ENCODE measurements at places on chromosomes 11 and 22.

GRCh38 chr11:69657911-69658625 is 17.1 kb downstream of the LTO1 start:
- DNase-seq, result no peak

DNA sequence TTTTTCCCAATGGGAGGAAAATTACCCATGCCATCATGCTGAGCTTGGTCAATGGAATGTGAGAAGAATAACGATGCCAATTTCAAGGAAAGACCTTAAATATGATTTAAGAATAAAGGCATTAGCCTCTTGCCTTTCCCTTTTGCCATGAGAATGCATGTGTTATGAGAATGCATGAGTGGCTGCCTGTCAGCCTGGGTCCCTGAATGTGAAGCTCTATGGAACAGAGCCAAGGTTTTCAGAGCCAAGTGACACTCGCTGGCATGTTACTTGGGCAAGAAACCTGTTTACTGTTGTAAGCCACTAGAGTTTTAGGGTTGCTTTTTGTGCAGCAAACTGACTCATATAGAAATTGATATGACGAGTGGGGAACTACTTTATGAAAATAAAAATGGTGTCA is 75.7 kb downstream of the JRKL start:
- no peak for DNase-seq

DNA sequence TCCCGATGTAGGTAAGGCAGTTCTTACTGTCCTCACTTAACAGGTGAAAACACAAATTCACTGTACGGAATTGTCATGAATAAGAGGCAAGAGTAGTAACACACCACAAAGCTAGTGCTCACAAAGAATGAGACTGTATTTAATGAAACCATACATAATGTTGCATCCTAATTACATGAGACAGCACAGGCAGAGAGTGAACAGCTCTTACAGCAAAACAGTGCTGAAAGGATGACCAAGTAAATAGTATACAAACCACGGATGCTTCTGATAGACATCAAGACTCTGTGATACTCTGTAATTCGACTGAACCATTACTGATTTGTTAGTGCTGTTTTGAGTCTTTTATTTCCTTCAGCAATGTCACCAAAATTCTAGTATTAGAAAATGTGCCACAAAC is 282.3 kb downstream of the TTC28 start:
- no peak for DNase-seq

DNA sequence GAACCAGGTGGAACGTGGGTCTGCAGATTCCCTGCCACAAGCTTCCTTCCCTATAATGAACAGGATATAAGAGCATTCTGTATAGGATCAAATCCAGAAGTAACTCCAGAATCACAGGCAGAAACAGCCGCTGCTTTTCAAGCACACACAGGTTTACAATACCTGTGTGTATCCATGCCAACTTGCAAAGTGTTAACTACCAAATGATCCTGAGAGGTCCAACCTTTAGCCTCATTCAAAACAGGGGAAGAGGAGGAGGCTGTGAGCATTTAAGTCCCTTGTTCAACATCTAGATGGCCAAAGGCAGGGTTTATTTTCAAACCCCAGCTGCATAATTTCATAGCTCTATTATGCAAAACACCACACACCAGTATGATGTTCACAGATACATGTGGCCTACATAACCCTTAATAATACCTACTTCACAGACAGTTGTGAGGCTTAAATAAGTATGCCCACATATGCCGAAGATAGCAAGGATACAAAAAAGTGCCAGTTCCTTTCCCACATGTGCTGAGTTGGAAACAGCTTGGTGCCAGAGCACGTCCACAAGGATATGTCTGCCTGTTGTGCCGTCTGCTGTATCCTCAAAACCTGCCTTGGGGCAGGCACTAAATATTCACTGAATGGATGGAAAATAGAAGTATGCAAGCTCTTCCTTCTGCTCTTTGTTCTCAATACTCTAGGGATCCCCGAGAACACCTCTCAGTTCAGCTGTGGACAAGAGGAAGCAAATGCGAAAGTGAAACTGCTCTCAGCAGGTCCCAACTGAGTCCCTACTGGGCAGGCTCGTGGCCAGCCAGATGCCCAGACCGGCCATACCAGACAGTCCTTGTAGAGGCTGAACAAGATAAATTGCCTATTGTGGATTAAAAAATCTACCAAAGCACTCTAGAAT is 66.8 kb downstream of the LARGE1 start:
- no peak for DNase-seq

DNA sequence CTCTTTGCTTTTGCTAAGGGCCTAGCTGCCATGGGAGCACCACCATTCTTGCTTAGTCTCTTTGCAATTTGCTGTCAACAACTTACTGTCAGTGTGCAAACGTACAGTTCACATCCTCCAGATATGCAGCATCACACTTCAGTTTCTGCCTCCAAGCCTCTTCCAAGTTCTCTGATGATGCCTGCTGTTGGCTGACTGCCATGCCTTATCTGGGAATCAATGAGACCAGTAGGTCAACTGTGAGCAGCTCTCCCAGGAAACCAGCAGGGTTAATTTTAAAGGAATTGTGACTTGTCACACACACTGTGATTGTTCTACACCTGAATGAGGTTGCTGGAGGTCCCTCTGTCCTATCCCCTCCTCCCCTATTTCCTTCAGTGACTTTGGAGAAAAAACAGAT is 56.0 kb downstream of the COPB1 start:
- no peak for DNase-seq

- DNase-seq, result no peak
Measured at GRCh38 chr11:87190071-87190470, 152.3 kb downstream of the TMEM135 start.

DNA sequence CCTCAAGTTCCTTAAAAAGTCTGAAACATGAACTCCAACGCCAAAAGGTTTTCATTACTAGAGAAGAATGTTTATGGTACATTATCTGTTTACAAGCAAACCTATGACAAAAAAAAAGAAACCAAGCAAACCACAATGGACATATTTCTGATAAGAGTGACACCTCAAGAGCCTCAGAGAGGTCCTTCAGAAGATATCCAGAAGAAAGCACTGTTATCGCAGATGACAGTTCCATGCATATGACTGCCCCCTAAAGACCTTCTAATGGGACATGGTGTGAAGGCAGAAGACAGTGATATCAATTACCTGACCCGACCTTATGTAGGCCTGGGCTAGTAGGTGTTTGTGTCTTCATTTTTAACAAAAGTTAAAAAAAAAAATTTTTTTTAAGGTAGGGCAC is 3.1 kb downstream of the HDHD5 start:
- no peak for DNase-seq

- DNase-seq, result no peak
Measured at GRCh38 chr11:15185021-15185420, 70.3 kb downstream of the INSC start.

DNA sequence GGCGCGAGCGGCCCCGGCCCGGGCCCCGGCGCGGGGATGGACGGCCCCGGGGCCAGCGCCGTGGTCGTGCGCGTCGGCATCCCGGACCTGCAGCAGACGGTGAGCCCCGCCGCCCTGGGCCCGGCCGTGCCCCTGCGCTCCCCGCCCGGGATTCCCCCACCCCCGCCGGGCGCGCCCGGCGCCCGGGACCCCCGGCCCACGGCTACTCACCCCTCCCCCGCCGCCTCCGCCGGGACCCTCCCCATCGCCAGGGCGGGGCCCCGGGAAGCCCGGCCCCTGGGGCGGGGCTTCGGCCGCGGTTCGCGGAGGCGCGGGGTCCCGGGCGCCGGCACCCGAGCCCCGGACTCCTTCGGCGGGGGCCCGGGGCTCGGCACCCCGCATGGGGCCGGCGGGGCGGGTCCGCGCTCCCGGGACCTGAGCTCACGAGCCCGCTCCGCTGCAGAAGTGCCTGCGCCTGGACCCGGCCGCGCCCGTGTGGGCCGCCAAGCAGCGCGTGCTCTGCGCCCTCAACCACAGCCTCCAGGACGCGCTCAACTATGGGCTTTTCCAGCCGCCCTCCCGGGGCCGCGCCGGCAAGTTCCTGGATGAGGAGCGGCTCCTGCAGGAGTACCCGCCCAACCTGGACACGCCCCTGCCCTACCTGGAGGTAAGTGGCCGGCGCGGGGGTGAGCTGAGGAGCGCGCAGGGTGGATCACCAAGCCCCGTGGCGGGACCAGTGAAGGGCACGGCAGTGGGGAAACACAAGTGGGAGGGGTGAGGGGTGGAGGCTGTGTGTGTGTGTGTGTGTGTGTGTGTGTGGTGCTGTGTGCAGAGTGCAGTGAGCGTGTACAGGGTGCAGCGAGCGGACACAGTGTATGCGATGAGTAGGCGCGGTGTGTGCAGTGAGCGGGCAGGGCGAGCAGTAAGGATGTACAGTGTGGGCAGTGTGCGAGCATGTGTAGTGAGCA is 2.3 kb downstream of the SHANK3 start:
- no peak for DNase-seq

DNA sequence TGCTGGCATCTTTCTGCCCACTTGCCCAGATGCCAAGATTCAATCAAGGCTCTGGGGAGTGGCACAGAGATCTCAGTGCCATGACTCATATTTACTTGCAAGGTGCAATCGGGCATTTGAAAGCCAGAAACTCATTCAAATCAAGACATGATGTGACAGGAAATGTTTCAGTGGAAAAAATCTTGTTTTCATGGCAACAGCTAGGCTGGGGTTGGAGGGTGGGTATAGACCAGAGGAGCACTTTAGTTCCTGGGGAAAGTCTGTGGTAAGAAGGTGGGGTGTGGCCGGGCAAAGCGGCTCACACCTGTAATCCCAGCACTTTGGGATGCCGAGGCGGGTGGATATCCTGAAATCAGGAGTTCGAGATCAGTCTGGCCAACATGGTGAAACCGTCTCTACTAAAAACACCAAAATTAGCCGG is 1.2 kb downstream of the MAJIN start:
- DNase-seq, result no peak

- DNase-seq, result no peak
Measured at GRCh38 chr11:2945757-2946287, 16.6 kb upstream of the PHLDA2 start.

DNA sequence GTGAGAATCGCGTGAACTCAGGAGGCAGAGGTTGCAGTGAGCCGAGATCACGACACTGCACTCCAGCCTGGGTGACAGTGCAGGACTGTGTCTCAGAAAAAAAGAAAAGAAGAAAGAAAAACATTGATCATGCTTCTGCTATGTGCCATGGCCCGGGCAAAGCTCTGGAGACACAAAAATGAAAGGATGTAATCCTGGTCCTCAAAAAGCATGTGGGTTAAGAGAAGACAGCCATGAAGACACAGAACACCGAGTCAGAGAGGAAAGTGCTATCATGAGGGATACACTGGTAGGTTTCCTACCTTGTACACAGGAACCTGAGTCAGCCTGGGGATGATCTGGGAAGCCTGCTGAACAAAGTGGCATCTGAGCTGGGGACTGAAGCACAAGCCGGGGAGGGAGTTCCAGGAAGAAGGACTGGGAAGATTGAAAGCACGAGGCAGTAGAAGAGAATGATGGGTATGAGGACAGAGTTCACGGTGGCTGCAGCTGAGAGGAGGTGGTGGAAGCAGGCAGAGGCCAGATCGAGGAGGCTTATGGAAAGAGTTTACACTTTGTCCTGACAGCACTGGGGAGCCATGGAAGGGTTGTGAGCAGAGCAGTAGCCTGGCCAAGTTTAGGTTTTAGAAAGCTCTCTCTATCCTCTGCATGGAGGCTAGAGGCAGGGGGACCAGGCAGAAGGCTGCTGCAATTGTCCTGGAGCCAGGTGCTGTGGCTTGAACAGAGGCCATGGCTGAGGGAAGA is 9.9 kb upstream of the MAFF start:
- DNase-seq, result no peak

- DNase-seq, result no peak
Measured at GRCh38 chr11:13329670-13330356, 52.2 kb downstream of the BMAL1 start.

DNA sequence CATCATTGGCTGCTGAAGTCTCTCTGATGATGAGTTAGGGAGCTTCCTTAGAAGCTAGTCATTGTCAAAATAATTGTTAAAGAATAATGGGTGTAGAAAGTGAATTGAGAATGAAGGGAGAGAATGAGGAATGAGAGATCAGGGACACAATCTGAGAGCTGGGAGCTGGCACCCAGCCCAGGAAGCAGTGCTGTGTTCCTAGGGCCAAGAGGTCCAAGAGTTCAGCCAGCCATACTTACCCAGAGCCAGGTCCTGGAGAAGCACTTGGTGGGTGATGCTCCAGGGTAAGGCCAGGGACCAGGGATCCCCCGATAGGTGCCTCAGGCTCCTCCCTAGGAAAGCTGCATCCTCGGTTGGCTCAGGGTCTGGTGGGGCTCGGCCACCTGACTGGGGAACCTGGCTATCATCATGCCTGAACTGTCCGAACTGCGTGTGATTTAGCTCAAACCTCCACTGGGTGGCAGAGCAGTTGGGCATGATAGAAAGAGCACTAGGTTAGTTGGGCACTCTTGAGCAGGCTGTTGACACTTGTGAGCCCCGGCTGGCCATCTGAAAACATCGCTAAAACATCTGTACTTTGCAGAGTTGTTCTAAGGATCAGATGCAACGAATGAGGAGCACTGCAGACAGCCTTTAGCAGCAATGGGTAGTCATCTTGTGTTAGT is 123.9 kb upstream of the NCAM1 start:
- DNase-seq, result no peak

DNA sequence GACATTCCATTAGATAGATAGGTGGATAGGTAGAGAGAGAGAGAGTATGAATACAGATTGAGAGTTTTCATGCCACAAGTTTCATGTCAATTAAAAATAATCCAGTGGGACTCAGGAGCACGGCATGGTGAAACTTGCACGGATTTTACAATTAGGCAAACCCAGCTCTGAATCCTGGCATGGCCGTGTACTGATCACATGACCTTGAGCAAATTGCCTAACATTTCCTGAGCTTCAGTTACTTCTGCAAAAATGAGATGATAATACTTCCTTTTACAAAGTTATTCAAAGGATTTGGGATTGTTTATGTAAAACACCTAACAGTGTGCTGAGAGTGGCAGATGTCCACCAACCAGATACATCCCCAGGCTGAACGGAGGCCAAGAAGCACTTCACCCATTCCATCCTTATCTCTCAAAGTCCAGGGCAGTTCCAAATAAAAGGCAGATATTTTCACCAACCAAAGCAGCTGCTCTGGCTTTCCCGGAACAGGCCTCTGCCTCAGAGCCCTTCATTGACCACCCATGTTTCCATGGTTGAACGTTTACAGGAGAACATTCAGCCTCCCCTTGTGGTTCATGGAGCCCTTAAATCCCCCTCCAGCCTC is 17.9 kb downstream of the APLNR start:
- no peak for DNase-seq

- DNase-seq, result no peak
Measured at GRCh38 chr11:124897674-124898262, at the start of gene ROBO4. ROBO4 (minus strand) TSS chr11:124897865; CDS start chr11:124897795, 70 bp downstream.

DNA sequence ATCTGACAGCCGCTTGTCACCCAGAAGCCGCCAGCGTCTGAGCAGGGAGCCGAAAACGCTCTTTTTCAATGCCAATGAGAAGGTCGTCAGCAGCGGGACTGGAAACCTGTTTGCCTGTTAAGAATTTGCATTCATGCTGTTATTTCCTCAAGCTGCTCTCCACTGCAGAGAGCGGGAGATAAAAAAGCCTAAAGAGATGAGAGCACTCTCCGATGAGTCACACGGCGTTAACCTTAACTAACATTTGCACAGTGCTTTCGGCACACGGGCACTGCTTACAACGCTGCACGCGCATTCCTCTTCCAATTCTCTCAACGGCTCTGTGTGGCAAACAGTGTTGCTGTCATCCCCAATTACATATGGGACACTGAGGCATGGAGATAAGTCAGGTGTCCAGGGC is 40.0 kb upstream of the RTL6 start:
- no peak for DNase-seq

GRCh38 chr22:28351476-28351875 is 328.2 kb downstream of the TTC28 start:
- no peak for DNase-seq

Measured in stimulated activated CD8-positive, alpha-beta memory T cell treated with anti-CD3 and anti-CD28 coated beads, Interleukin-15, amount 100 ng/mL, for 4 hours (primary cell).